ENCODE measurements at places on chromosomes 7 and 10.

- peak; percentile 1 for DNase-seq
These were observed 83.8 kb downstream of the BMS1 start for GRCh38 chr10:42866115-42866995.

DNA sequence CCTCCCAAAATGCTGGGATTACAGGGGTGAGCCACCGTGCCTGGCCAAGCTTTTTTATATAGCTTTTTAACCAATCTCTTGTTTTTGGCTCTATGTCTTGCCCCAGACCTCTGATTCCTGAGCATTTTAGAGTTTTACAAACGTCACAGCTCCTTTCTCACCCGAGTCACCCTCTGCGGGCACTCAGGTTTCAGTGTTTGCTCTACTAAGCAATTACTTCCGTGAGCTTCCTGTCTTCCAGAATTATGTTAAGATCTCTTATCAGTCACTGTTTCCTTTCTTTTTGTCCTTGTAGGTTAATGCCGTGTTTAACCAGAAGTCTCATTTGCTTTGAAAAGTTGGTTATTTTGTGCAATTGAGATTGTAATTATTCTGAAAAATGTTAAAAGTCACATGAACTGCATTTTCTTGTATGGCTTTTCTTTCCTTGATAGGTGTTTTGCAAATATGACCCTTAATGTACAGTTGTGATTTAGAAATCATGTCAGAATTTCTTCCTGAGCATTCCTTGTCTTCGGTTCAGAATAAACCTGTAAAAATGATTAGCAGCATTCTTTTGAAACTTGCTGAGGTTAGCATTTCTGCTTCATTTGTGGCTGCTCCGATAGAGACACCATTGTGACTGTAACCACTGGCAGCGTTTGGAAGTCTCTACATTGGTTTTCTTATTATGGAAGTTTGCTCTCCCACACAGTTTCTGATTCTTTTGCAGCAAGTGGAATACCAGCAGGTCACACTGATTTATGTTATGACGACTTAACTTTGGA lies 4.5 kb upstream of the HKDC1 start:
- DNase-seq = no peak

DNA sequence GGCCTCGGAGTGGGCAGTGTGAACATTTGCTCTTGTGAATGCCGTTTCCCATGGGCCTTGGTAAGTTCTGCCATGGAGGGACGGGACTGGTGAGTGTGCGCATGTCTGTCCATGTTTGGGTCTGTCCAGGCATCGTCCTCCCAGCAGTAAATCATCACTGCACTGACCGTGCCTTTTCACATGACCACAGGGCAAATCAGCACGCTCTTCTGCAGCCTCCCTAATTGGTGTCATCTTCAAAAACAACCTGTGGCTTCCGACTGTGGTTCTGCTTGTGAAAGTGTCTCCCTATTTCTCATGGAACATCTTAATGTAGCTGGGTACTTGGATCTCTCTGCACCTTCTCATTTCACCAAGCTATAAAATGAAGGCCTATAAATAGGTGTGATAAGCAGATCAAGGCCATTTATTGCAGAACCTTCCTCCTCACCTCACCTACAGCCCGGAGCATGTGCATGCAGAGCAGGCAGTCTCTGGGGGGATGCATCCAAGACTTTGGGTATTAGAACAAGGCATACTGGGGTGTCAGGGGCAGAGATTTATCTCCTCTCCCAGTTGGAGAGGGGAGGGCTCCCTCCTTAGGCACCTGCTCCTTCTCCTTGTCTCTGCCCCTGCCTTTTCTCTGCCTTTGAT lies 77.4 kb downstream of the RBM20 start:
- no peak for DNase-seq

DNA sequence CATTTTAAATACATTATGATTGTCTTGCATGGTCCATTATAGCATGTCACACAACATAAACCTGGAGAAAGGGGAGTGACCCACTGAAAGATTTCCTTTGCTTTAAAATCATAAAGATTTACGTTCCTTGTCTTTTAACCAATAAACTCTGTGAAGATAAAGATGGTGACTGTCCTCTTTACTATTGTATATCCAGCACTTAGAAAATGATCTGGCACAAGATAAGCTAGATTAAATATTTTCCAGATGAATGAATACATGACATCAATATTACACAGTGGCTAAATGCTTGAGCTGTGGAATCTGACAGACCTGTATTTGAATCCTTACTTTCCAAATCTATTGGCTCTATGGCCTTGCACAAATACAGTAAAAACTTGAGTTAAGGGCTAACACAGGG lies 938.4 kb downstream of the SORCS1 start:
- no peak for DNase-seq

DNA sequence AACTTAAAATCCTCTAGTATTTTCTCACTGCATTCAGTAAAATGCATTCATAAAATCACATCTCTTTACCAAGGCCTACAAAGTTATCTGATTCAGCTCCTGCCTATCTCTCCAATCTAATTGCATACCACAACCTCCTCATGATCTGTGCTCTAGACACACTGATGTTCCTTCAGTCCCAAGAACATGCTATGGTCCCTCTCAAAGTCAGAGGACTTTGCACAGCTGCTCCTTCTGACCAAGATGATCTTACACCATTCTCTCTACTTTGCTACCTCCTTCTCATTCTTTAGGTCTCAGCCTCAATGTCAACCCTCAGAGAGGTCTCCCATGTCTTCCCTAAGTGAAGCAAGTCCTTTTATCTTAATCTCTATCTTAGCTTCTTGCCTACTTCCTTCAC lies 45.5 kb downstream of the CAV1 start:
- no peak for DNase-seq

DNA sequence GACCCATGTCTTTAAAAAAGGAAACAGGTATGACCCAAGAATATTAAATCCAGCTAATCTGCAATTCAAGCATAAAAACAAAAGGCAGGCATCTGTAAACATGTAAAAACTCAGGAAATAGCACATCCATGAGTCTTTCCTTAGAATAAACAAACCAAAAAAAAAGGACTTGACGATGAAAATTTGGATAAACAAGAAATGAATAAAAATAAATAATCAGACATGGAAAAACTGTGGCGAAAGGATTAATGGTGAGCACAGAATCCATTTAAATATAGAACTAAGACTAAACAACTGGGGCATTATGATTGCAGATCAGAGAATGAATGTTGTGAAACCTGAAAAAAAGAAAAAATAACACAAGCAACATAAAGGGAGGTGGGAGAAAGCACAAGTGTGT lies 170.1 kb downstream of the DOCK4 start:
- DNase-seq = no peak

DNA sequence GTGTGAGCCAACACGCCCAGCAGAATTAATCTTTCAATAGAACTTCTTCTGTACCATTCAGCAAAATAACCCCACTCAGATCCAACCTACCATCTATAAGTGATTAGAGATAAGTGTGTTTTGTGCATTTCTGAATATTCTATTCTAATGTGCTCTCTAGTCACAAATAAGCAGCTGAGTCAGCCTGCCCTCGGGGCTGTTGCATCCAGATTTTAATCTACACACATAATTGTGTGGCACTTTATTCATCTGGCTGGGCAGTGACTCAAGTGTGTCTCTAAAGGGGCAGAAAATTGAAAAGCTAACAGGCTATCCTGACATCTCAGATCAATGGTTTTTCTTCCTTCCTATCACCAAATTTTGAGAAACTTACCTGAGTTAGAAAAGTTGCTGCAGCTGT lies 60.3 kb downstream of the PRR15 start:
- no peak for DNase-seq

GRCh38 chr7:388023-388960 lies 98.3 kb downstream of the FOXL3 start:
- no peak for DNase-seq

GRCh38 chr7:2496375-2496774 lies 20.2 kb upstream of the GRIFIN start:
- DNase-seq = no peak

DNA sequence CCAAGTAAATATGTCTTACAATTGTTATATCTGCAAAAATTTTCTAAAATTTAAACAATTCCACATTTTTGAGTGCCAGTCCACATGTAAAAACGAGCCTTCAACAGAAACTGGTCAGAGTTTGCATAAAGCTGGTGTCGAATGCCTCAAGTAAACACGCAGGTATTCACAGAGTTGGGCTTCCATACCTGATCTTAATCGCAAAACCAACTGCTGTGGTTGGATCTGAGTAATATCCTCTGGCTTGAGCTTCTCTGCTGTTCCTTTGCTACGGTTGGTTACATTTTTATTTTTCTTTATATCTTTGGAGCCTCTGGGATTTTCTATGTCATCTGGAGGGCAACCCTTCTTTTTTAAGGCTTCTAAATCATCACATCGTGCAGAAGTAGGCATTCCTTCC lies 28.4 kb downstream of the ITGB1 start:
- DNase-seq = no peak

- no peak for DNase-seq
These were observed 20.7 kb downstream of the VSTM4 start for GRCh38 chr10:49094646-49095045.

- DNase-seq = no peak
These were observed 33.1 kb downstream of the PRR15 start for GRCh38 chr7:29596593-29597178.

DNA sequence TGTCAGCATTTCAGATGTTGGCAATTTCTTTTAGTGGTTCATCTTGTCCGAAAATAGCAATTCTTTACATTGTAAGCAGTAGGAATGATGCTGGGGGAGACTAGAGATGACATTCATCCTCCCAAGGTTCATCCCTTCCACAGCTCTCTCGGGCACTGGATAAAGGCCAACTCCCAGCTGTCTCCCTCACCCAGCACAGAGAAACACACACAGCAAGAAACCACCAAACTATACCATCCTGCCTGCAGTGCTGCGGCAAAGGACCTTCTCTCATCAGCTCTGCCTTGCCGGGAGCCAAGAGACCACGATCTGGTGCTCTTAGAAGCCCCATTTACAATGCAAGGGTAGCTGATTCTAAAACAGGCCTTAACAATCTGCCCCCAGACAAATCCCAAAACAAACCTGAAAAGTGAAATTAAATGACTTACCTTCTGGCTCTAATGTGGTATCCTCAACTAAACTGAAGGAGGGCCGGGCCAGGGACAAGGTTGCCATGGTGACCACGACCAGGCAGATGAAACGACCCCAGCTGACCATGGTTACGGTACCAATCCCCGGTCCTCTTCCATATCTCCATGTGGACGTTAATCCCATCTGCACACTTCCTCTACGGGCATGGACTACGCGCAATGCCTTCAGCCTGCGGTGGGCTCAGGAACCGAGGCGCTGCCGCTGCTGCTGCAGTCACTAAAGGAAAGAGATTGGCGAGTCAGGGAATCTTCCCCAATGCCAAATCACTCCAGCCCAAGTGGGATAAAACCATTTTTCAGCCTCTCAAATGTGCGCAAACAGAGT lies 4.8 kb downstream of the FGFR2 start:
- no peak for DNase-seq

GRCh38 chr10:84108797-84109196 lies 30.5 kb upstream of the GHITM start:
- no peak for DNase-seq

DNA sequence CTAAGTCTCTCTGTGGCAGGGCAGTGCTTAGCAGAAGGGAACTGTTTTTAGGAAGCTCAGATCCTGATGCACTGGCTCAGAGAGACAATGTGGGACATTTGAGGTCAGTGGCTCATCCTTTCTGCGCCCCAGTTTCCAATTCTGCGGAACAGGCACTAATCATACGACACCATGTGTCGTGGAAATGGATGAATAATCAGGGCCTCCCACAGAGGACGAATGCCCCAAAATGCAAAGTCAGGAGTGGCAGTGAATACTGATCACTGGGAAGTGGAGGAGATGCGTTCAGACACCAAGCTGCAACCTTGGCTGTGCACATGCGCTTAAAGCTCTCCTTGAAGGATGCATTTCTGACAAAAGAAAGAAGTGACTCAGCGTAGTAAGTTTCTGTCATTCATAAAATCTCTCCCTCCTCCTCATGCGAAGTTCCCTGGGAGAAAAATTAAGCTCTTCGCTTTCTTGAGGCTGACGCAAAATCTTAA lies 21.9 kb upstream of the ECHDC3 start:
- DNase-seq = no peak

GRCh38 chr10:28594406-28594805 lies 61.5 kb downstream of the WAC start:
- DNase-seq = no peak

DNA sequence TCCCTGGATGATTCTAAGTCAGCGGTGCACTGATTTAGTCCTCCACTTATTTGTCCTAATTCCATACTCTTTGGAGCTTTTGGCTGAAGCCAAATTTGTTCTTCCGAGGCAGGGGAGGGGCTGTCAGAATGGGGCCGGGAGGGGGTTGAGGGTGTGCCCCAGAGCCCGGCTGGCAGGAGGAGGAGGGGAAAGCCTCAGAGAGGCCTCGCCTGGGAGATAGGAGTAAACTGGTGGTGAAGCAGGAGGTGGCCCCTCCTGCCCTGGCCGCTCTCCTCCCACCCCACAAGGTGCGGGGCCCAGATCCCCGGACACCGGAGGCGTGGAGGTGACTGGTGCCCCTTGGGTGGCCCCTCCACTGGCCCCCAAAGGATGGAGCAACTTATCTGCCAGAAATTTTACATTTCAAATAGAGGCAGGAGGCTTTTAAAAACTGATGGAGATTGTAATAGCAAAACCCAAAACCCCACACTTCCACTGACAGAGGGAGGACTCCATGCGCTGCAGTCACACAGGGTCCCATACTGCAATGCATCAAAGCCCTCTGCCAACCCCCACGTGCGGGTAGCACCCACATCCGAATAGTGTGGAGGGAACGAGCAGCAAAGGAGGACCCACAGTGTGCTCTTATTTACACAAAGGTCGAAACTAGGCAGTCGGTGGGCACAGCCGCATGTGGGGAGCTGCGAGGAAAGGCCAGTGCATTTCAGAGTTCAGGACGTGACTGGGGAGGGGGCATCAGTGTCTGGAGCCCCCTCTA lies 61.9 kb downstream of the CAMK2B start:
- no peak for DNase-seq

GRCh38 chr7:129958643-129959470 lies 6.1 kb upstream of the UBE2H start:
- DNase-seq = no peak

GRCh38 chr7:48245751-48246472 lies 74.7 kb downstream of the ABCA13 start:
- DNase-seq = no peak

DNA sequence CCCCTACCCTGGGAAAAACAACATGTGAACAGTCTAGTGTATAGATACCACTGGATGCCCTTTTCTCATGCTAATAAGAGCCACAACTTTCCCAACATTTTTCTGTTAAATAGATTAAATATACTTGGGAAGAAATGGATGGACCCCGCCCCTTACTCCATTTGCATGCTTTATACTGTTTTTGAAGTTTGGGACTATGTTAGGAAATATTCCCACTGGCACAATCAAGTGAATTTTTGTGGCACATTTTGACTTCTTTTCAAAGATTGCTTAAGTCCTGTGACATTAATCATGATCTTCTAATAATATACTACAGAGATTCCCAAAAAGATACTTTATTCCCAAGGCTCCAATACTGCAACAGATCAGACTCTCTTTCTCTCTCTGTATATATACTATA lies 216.6 kb downstream of the TWIST1 start:
- no peak for DNase-seq

- no peak for DNase-seq
These were observed 21.8 kb downstream of the REEP3 start for GRCh38 chr10:63542835-63543575.

GRCh38 chr10:42615419-42615818 lies 23.0 kb downstream of the ZNF33B start:
- no peak for DNase-seq

- no peak for DNase-seq
These were observed 50.5 kb downstream of the TPST1 start for GRCh38 chr7:66255534-66256100.

GRCh38 chr10:81192221-81192788 lies 654.6 kb downstream of the SH2D4B start:
- DNase-seq = no peak

GRCh38 chr10:36367362-36367761 lies 725.3 kb upstream of the FZD8 start:
- no peak for DNase-seq

GRCh38 chr10:105413997-105414396 lies 772.9 kb downstream of the SORCS3 start:
- DNase-seq = no peak

All from HS-27A (cell line).